Mesenchymal stem cell (in vitro differentiated cells and primary cell): ENCODE measurements at places on chromosomes 7 and 10.

- no peaks in the 10 kb centered on the region for H3K36me3 ChIP-seq
- H3K27me3 ChIP-seq = no peaks in the 10 kb centered on the region
- H3K4me1 ChIP-seq = no peaks in the 10 kb centered on the region
Measured at GRCh38 chr10:82256275-82256674, 381.3 kb downstream of the NRG3 start.

- H3K27ac ChIP-seq = no peak overlapping the region
- H3K36me3 ChIP-seq = no peaks in the 10 kb centered on the region
- DNase-seq = no peak
- no peak overlapping the region for H3K4me3 ChIP-seq
- H3K4me1 ChIP-seq = no peaks in the 10 kb centered on the region
Measured at GRCh38 chr10:98901441-98902110, 334.1 kb downstream of the HPSE2 start.

DNA sequence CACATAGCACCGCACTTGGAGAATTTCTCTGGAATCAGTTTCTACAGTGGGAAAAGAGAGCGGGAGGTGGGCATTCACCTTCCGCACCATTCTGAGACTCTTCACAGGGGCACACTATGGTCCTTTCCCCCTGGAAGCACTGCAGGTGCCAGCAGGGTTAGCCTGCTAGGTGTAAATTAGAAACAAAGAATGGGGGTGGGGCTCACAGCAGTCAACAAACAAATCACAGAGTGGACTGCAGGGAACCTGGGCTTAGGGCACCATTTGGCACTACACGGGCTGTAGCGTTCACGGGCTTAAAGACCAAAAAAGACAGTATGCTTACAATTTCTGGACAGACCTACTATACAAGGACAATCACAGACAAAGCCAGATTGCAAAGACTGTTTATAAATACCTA, 8.0 kb upstream of the PKD1L1 start:
- H3K27ac ChIP-seq = no peak overlapping the region
- H3K4me1 ChIP-seq = peaks cover 6% of the 10 kb centered on the region
- no peak for DNase-seq
- H3K36me3 ChIP-seq = peaks cover 46% of the 10 kb centered on the region
- H3K27me3 ChIP-seq = no peaks in the 10 kb centered on the region

DNA sequence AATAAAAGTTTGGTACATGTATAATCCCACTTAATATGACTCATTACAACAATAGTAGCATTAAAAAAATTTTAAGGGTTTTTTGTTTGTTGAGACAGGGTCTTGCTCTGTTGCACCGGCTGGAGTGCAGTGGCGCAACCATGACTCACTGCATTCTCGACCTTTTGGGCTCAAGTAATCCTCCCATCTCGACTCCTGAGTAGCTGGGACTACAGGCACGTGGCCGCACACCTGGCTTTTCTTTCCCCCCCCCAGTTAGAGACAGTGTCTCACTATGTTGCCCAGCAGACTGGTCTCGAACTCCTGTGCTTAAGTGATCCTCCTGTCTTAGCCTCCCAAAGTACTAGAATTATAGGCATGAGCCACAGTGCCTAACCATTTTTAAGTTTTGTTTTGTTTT, 40.7 kb downstream of the KMT2C start:
- peaks cover 5% of the 10 kb centered on the region for H3K4me1 ChIP-seq
- no peak overlapping the region for H3K27ac ChIP-seq

GRCh38 chr7:141290365-141290764, 216.5 kb downstream of the TMEM178B start:
- no peak overlapping the region for H3K27ac ChIP-seq
- H3K4me3 ChIP-seq = no peak overlapping the region
- no peak for DNase-seq
- no peaks in the 10 kb centered on the region for H3K36me3 ChIP-seq
- no peaks in the 10 kb centered on the region for H3K4me1 ChIP-seq

DNA sequence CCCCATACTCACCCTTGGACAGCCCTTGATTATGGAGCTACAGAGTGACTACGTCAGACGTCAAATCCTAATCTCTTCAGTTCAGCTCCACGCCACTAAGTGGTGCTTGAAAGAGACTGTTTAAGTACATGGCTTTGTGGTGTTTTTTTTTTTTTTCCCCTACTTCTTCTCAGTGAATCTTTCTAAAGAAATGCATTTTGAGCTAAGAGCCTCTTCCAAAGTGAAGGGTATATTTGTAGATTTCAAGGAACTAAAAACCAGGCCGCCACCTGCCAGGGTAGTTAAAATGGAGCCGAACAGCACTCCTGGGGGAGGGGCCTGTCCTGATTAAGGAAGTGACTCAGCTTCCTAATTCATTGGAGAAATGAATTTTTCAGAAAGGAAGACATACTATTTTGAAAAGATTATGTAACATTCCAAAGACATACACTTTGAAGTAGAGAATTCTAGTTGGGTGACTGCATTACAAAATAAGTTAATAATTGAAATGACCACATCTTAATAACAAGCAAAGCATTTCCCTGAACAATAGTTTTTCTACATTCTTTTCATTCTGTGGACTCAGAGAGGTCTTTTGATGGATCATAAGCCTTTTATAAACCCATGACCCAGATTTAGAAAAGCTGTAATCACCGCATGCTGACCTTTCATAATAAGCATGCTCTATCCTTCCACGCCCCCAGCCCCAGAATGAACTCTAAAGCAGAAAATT, 20.6 kb upstream of the VPS41 start:
- H3K27me3 ChIP-seq = no peaks in the 10 kb centered on the region
- H3K4me1 ChIP-seq = peaks cover 9% of the 10 kb centered on the region
- H3K27ac ChIP-seq = peak overlapping the region; percentile 96
- no peak overlapping the region for H3K4me3 ChIP-seq
- no peaks in the 10 kb centered on the region for H3K36me3 ChIP-seq
- DNase-seq = no peak

DNA sequence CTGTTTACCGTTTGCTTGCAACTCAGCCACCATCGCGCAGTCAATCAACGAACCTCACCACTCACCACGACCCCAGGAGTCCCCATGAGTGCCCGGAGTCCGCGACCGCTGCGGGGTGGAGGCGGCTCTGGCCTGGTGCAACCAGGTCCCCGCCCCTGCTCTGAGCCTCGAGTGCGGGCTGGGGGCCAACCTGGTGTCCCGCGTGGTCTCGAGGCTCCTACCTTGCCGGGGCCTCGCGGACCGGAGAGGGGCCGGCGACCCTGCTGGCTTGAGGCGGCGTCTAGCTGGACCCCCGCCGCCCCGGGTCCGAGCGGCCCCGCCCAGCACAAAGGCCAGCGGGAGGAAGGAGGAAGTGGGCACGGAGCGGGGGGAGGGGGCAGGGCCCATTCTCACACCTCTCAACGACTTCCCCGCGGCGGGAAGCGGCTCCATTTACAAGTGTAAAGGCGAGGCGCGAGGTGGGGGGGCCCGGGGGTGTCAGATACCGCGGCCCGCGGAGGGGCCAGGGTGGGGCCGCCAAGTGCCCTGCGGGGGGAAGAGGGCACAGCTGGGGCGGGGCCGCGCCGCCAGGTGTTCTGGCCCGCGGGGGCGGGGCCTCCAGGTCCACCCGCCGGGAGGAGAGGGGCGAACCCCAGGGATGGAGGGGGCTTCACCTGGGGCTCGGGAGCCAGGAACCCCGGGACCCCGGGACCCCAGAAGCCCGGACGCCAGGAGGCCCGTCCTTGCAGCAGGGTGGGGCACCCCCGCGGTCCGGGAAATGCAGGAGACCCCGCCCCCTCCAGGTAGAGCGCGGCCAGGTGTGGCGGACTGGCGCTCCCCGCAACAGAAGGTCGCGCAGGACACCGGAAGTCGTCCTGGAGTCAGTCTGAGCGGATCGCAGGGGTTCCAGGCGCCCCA, 8.6 kb downstream of the CTBP2 start:
- H3K36me3 ChIP-seq = peaks cover 12% of the 10 kb centered on the region
- H3K4me3 ChIP-seq = no peak overlapping the region
- peak overlapping the region; percentile 41 for H3K27ac ChIP-seq
- DNase-seq = no peak
- no peaks in the 10 kb centered on the region for H3K27me3 ChIP-seq
- peaks cover 65% of the 10 kb centered on the region for H3K4me1 ChIP-seq

GRCh38 chr7:138382862-138383565, 77.0 kb upstream of the TRIM24 start:
- no peak for DNase-seq
- H3K36me3 ChIP-seq = no peaks in the 10 kb centered on the region
- no peaks in the 10 kb centered on the region for H3K27me3 ChIP-seq
- no peak overlapping the region for H3K27ac ChIP-seq
- no peaks in the 10 kb centered on the region for H3K4me1 ChIP-seq

DNA sequence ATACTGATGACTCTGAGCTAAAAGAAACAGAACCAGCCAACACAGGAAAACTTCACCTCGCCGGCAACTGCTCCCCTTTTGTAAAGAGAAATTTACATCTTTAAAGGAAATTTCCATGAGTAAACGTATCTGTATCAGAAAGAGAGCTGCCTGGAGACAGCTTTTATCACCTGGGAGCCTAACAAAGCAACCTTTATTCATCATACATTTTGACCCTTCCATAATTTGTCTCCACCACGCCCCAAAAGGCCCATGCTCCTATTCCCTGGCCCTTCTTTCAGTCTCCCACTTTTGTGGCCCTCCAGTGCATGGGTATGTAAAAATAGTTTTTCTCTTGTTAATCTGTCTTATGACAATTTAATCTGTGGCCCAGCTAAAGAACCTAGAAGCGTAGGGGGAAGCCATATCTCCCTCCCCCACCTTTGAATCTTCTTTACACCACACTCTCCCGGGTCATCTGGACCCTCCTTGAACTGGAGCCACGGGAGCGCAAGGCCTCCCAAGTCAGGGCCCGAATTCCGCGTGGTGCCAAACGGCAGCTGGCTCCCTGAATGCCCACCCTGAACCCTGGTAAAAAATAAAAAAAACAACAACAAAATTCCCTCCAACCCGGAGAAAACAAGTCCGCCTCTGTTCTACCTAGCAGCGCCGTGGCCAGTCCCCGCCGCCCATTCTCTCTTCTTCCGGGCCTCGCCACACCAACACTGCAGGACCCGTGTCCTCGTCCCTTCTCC, 15.4 kb upstream of the FKBP9 start:
- no peak for DNase-seq
- peak overlapping the region; percentile 82 for H3K4me3 ChIP-seq
- H3K4me1 ChIP-seq = no peaks in the 10 kb centered on the region
- no peaks in the 10 kb centered on the region for H3K36me3 ChIP-seq

DNA sequence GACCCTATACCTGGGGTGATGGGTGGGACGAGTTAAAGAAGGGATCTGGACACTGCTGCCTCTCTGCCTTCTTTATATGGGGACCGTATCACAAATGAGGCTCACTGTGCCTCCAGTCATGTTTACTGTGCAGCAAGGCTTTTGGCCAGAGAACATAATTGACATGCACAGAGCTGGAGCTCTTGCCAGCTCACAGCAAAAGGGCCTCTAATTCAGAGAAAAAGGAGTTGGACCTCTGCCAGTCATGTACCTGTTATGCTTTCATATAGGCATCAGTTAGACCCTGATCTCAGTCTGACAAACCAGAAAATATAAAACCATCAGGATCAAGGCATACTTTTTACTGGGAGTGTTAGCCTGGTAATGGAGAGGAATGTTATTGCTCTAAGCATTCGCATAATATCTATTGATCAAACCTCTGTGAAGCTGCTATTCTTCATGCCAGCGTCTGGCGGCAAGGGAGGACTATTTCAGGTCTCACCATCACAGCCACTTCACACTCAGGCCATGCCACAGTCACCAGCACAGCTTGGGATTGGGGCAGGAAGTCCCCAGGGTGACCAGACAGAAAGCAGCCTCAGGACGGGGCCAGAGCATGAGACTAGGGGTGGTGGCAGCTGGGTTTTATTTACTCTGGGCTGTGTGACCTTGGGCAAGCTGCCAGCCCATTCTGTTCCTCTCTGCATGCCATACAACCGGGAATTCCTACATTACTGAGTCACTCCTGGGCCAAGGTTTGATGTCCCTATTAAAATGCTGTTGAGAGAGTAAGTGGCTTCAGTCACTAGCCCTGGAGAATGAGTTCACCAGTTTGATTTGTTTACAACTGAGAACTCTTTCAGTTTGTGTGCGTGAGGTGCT, 90.1 kb downstream of the NPSR1 start:
- no peaks in the 10 kb centered on the region for H3K36me3 ChIP-seq
- peak overlapping the region; percentile 40 for H3K27ac ChIP-seq
- no peak overlapping the region for H3K4me3 ChIP-seq
- peak; percentile 65 for DNase-seq
- no peaks in the 10 kb centered on the region for H3K27me3 ChIP-seq

GRCh38 chr10:12613136-12613535, 263.8 kb downstream of the CAMK1D start:
- no peak overlapping the region for H3K27ac ChIP-seq
- H3K4me1 ChIP-seq = peaks cover 7% of the 10 kb centered on the region
- no peak overlapping the region for H3K4me3 ChIP-seq

DNA sequence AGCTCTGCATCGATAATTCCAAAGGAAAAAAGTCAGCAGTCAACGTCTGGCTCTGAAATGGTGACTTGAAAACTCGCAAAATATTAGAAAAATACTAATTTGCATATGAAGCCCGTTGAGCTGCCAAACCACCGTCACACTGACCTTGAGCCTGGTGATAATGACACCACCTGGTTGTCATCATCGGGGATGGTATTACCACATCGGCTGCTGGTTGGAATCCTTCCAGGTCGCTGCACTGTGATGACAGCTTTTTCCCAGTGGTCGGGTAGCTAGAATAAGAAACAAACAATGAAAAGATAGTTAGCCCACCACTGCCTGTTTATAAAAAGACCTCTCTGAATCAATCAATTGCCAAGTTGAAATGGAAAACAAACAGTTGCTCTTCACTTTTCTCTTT, 41.6 kb downstream of the LAMB1 start:
- peaks cover 67% of the 10 kb centered on the region for H3K36me3 ChIP-seq
- no peak overlapping the region for H3K4me3 ChIP-seq

GRCh38 chr7:122847871-122848473, 38.3 kb downstream of the CADPS2 start:
- H3K27me3 ChIP-seq = no peaks in the 10 kb centered on the region
- no peak overlapping the region for H3K4me3 ChIP-seq
- H3K4me1 ChIP-seq = no peaks in the 10 kb centered on the region
- no peak overlapping the region for H3K27ac ChIP-seq
- H3K36me3 ChIP-seq = no peaks in the 10 kb centered on the region
- DNase-seq = no peak
